Stimulated activated CD4-positive, alpha-beta T cell treated with anti-CD3 and anti-CD28 coated beads, Interleukin-2, amount 100 ng/mL, for 48 hours (primary cell): ENCODE measurements at places on chromosomes 4 and X.

DNA sequence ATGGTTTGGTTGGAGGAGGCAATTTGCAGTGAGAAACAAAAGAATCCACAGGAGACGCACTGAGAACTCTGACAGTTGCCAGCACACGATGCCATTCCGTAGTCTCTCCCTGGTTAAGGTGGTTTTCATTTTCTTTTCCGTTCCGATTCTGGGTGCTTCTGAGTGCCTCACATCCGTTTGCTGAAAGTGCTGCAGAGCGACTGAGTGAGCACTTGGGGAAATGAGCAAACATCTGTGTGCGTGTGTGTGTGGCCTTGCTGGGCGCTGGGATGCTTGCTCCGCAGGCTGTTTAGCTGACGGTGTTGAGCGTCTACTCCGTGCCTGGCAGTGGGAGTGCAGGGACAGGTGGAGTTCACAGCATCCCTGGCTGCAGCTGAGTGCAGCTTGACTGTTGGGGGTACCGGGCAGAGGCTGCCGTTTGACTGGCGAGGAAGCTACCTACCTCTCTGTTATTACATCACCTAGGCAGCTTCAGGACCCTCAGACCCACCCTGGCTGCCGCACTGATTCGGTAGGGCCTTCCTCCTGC lies 49.3 kb downstream of the SORCS2 start:
- no peak for DNase-seq

DNA sequence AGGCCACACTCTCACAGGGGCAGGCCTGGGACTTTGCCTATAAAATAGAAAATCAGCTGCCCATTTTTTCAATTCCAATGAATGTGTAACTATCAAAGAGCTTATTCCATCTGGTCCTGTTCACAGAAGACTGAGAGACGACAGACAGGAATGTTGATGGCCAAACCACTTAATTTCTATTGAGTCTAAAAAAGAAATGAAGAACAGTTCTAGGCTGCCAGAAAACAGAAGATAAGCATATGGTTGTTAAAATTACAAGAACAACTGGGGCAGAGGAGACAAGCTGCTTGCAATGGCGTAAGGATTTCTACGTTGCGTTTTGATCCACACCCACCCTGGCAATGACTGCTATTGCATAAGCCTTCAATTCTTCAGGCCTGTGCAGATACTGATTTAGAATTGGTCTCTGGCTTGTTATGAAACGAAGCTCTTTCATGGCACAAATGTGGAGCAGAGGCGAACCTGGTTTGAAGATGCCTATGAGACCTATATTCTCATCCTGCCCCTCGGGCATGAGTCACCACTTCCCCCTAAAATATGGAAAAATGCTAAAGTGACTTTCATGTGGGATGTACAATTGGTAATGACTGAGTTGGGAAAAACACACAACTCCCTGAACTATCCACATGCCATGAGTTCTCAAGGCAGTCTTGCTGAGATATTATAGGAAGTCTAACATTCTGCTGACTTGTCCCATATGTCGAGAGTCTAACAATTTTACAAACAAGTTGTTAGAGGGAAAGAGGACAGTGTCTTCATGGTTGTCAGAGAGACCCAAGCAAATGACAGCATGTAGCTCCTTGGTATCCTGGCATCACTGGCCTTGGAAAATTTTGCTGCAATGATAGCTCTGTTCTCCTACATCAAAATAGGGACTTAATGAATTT lies 37.9 kb upstream of the SORBS2 start:
- no peak for DNase-seq

- no peak for DNase-seq
Measured at GRCh38 chr4:61277785-61278760, 77.9 kb downstream of the ADGRL3 start.

DNA sequence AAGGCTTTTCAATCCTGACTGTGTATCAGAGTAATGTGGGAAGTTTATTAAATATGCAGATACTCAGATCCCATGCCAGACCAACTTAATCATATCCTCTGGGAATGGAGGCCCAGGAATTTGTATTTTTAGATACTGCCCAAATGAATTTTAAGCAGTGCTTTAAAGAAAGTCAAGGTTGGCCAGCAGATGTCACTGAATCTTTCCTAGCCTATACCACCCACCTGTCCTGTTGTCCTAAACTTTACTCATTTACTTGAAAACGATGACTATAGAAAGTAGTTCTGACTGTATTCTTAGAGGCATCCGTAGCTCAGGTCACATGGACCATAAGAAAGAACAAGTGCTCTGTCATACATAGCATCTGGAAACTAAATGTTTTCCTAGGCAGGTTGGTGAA lies 79.9 kb downstream of the AMOT start:
- no peak for DNase-seq

- DNase-seq = no peak
Measured at GRCh38 chr4:8940792-8941491, 69.3 kb upstream of the HMX1 start.

DNA sequence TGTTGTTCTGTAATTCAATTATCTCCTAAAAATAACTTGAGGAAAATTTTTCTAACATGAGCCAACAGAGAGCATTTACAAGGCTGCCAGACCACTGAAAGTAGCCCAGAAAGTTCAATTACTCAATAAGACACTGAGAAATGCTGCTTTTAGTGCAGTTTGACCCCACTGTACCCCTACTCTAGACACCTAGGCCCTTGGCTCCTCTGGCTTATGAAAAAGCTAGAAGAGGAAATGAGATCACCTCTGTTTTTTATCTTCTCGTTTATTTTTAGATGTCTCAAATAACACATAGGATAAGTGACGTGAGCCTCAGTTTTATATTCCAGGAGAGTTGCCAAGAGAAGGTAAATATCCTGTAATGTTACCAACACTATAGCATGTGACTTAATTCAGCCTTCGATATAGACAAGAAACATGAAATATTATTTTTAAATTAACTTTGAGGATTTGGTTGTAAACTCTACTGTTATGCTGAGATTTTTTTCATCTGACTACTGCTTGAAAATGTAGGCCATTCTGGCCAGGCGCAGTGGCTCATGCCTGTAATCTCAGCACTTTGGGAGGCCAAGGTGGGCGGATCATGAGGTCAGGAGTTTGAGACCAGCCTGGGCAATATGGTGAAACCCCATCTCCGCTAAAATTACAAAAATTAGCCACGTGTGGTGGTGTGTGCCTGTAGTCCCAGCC lies 24.4 kb downstream of the TNIP3 start:
- DNase-seq = no peak

GRCh38 chr4:112199041-112199440 lies 32.5 kb upstream of the AP1AR start:
- DNase-seq = no peak

DNA sequence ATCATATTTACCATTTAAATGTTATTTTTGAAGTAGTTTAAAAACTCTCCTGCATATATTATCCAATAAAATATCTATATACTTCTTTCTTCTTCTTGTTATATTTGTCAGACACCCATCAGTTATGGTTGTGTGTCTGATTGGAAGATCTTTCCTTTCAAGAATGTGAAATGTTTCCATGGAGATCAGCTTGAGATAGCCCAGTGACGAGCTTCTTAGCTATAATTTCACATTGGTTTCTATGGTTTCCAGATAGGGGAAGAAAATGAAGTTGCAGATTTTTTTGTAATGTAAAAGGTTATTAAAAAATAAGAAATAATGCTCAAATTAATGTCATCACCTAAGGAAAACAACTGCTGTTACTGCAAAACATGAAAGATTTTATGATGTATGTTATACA lies 189.0 kb downstream of the COX7B2 start:
- DNase-seq = no peak

GRCh38 chr4:182700362-182701160 lies 216.6 kb downstream of the DCTD start:
- no peak for DNase-seq

DNA sequence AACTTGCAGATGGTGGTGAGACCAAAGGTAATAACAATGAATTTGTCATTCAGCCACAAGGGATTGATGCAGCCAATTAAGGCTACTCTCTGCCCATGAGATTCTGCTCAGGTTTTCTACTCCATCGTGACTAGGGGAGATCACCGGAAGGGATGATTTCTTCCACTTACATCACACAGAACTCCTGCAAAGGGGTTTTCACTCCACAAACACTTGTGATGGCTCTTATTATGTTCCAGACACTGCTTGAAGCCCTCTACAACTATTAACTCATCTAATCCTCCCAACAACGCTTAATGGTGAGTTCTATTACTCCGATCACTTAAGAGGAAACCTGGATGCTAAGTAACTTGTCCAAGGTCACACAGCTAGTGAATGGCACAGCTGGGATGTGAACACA lies 55.9 kb downstream of the MTNR1A start:
- no peak for DNase-seq

DNA sequence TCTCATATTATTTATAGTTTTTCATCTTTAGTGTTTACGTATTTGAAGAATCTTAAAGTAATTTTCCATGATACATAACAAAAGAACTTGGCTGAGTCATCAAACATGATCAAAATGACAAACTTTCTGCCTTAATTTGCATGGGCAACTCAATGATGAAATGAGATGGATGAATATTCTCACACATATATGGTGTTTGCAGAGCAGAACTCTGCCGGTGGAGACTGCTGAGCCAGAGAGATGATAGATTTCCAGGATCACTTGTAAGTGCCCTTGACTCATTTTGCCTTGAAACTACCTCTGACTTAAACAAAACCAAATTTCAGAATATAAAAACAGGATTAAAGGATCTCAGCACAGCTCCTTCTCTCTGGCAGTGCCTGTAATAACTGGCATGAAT lies 38.2 kb downstream of the TRPC3 start:
- no peak for DNase-seq

GRCh38 chrX:46599051-46599560 lies 25.5 kb downstream of the CHST7 start:
- DNase-seq = no peak

GRCh38 chr4:102503301-102503746 lies 2.2 kb downstream of the NFKB1 start:
- DNase-seq = no peak

GRCh38 chrX:149462849-149463248 lies 42.3 kb downstream of the IDS start:
- no peak for DNase-seq

GRCh38 chr4:8761167-8761823 lies 110.3 kb downstream of the HMX1 start:
- DNase-seq = no peak

DNA sequence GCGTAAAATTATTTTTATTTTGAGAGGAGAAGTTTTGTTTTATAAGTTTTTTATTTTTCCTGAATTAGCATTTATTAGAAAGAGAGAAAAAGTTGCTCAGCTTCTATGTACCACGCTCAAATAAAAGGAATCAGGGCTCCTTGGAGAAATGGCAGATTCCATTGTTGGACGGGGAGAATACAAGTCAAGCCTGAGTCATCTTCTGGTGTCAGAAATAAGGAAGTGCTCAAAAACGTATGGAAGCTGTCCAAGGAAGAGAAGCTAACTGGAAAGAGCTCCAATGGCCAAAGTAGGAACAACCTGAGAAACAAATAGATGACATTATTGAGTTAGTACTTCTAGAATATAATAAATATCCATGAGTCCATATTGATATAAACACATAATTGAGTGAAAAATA lies 89.3 kb upstream of the NEIL3 start:
- DNase-seq = no peak

DNA sequence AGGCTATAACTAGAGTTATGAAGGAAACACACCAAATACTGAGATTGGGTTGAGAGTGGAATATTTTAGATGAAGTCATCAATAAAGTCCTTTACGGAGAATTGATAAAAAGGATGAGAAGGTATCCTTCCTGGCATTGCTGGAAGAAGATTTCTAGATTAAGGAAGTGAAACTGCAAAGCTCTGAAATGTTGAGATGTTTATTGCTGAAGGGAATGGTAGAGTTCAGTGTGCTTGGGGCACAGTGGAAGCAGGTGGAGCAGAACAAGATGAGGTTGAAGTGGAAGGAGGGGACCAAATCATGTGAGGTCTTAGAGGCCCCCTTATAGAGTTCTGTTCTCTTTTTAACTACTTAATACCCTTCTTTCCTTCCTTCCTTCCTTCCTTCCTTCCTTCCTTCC lies 848.5 kb downstream of the RAB28 start:
- DNase-seq = no peak

DNA sequence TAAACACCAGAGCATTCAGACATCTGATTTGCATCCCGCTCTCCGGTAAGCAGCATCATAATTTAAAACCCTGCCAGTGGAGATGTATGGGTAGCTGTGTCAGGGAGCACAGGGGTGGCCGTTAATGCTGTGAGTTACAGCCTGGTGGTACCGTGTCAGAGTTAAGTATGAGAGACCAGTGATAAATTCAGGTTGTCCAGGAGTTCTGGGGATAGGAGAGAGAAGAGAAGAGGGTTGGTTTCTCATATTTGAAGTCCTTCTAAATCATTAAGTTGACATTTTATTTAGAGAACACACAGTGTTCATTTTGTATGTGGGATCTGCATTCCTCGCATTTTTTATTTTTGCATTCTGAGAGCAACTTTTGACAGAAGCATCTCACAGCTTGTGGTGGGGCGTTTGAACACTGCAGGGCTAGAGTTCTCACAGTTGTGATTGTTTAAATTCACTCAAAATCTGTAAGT lies 157.6 kb downstream of the DCLK2 start:
- DNase-seq = no peak

GRCh38 chr4:73086095-73086868 lies 16.8 kb upstream of the COX18 start:
- DNase-seq = no peak

DNA sequence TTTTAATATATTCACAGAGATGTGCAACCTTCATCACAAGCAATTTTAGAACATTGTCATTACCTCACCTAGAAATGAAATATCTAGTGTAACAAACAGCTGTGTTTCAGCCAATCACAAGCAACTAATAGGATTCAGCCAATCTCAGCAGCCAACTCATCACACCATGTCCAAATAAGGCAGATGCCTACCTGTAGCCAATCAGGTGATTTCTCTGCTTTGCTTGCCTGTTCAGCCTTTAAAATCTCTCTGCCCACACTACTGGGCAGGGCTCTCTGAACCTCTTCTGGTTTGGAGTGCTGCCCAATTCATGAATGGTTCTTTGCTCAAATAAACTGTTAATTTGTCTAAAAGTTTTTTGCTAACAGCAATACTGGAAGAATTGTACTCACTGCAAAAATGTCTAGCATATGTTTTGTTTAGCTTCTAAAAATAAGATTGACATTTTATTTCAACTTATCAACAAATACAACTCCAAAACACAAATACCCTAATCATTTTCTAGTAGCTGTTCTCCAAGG lies 52.4 kb upstream of the IGFBP7 start:
- no peak for DNase-seq

DNA sequence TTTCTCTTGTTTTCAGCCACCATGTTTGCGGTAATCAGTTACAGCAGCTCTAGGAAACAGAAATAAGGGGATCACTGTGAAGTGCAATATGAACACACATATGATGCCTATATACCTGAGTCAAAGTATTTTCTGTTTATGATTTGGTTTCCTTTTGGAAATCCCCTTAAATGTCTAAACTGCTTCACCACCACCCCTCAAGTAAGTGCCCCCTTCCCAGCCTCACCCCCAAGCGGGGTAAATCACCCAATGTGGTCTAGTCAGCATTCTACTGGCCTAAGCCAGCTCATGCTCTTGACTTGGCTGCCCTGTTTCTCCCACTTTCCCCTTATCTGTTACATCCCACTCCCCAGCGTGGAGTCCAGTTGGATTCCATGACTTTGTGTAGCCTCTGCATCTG lies 176.5 kb downstream of the QDPR start:
- no peak for DNase-seq

- no peak for DNase-seq
Measured at GRCh38 chrX:107845625-107846024, 20.0 kb downstream of the MID2 start.
